ENCODE measurements at places on chromosomes 16 and 17.
A peak's percentile ranks its signal among the peaks of the same experiment; 100 is the strongest.

DNA sequence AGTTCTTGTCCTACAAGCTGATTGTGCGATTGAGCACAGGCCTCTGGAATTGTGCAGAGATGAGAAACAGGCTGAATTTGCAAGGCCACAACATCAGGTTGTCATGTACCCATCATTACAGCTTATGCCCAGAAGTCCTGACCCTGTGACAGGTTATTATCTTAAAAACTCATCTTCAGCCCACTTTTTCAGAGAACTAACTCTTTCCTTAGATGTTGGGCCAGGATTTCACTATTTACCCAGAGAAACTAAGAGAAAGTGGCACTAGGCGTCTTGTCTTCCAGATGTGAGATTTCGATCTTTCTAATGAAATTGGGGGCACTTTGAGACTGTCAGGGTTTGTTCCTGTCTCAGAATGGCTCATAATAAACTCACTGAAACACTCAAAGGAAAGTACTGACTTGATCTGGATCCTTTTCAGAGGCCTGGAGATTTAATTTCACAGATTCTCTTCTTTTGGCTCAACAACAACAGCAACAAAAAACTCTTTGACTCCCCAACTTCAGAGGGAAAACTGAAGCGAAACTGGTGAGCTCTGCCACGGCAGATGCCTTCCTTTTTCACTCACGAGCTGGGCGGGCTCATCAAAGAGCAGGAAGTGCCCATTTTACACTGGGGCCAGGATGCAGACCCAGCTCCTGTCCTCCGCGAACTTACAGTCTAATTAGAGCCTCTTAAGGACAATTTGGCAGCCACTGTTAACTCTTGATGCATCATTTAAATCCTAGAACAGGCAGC is 17.7 kb upstream of the SLC12A3 start:
- DNase-seq: peak; percentile 22

- no peak for DNase-seq
Measured at GRCh38 chr17:9346296-9346926, 229.2 kb downstream of the STX8 start.

- no peak for DNase-seq
Measured at GRCh38 chr17:73369111-73369521, 57.3 kb upstream of the CDC42EP4 start.

DNA sequence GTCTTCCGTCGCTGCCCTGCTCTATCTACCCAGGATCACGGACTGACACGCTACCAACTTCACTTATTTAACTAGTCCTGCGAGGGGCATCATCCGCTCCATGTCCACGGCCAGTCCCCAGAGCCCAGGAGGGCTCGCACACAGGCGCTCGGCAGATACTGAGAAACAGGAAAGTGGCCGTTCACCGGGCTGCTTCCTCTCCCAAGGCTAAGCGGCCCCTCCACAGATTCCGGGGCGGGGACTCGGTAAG is 388 bp downstream of the OXLD1 start:
- DNase-seq: peak; percentile 30

DNA sequence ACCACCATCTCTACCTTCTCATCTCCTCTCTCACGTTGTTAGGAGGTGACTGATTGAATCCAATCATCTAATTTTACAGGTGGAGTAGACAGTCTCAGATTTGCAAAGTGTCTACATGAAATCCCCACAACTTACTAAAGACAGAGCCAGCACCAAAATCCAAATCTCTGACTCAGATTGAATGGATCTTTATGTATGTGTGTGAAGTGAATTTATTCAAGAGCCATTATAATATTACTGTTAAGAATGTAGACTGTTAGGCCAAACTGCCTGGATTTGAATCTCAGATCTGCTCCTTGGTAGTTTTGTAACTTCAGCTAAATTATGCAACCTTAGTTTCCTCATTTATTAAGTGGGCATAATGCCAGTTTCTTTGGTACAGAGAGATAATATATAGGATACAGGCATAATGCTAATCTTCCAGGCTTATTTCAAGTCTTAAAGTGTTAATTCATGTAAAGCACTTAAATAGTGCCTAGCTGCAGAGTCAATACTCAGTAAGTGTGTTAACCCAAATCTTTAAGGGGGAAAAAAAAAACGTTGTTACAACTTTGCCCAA is 12.7 kb downstream of the CNEP1R1 start:
- DNase-seq: no peak

DNA sequence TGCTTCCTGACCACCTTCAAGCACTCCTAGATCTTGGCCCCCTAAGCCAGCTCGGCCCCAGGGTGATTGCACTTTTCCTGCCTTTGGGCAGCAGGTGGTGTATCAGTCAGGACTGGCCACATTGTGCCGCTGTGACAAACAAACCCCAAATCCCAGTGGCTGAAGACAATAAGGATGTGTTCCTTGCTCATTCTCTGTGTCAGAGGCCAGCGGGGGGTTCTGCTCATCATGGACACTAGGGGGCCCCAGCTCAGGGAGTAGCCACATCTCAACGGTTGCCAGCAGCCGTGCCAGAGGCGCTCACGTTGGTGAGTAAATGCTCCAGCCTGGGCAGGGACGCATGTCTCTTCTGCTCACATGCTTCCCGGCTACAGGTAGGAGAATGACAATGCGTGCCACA is 60.4 kb downstream of the ZDHHC7 start:
- peak; percentile 38 for DNase-seq

GRCh38 chr17:45277216-45277849 is 15.4 kb upstream of the SPATA32 start:
- DNase-seq: peak; percentile 91

DNA sequence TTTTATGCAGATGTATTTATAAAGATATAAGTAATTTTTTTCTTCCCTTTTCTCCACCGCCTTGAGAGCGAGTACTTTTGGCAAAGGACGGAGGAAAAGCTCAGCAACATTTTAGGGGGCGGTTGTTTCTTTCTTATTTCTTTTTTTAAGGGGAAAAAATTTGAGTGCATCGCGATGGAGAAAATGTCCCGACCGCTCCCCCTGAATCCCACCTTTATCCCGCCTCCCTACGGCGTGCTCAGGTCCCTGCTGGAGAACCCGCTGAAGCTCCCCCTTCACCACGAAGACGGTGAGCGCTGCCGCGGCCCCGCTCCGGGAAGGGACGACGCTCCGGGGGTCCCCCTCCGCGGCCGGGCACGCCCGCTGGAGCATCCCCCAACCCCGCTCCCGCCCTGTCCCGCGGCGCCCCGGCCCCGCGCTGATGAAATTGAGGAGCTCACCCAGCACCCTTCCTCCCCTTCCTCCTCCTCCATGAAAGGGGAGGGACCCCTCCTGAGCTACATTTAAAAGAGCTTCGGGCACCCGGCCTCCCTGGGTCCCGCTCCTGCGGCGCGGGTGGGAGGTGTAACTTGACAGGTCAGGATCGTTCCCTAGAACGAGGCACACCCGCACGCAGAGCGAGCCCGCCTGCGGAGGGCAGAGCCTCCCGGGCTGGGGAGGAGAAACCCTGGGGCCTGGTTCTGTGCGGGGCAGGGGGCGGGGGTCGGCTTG is 706 bp downstream of the HLF start:
- DNase-seq: peak; percentile 12

- no peak for DNase-seq
Measured at GRCh38 chr17:72053036-72053435, 67.8 kb upstream of the SOX9 start.

GRCh38 chr17:44105483-44105882 is 18.0 kb downstream of the HDAC5 start:
- no peak for DNase-seq

DNA sequence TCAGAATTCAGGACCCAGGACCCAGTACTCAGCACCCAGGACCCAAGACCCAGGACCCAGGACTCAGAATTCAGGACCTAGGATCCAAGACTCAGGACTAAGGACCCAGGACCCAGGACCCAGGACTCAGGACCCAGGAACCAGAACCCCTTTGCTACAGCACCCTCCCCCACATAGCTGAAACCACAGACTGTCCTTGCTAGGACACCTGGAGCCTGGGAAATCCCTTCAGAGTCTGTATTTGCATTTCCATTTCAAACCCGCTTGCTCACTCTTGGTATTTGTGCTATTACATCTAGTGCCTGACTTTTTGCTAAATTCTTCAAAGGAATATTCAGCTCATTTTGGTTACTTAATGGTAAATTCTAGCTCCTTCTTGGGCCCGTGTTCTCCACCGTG is 275.8 kb upstream of the MAF start:
- DNase-seq: no peak

- peak; percentile 82 for DNase-seq
Measured at GRCh38 chr17:39769974-39770587, 32.3 kb downstream of the GRB7 start.

- DNase-seq: no peak
Measured at GRCh38 chr17:14113137-14113536, 43.8 kb downstream of the COX10 start.

DNA sequence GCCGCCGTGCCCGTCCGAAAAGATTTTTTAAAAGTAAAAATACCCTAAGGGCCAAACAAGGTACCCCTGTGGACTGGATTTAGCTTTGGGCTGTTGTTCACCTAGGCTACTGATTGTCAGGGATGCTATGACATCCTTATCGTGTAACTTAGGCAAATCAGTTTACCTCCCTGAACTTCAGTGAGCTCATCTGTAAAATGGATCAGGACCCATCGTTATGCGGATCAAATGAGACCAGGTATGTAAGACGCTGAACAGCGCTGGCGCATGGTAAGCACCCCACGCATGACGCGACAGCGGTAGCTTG is 658 bp upstream of the ZNF771 start:
- no peak for DNase-seq

DNA sequence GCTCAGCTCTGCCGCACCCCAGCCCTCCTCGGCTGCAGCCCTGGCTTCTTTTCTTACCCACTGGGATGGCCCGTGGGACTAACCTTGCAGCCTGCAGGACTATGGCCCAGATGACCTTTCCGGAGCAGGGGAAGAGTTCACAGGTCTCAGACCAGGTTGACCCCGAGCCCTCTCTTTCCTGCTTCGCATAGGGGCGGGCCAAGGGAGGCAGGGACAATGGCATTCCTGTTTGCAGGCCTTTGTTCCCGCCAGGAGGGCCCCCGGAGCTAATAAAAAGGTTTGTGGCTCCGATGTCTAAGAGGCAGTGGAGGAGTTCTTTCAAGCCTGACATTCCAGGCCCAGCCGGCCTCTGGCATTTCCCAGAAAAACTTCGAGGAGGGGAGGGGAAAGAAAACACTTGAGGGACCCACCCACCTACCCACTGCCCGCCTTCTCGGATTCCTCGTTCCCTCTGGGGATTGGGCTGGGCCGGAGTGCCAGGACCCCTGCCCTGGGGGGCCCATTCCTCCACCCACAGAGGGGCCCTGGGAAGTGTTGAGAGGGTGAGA is 5.8 kb upstream of the SOCS3 start:
- no peak for DNase-seq

DNA sequence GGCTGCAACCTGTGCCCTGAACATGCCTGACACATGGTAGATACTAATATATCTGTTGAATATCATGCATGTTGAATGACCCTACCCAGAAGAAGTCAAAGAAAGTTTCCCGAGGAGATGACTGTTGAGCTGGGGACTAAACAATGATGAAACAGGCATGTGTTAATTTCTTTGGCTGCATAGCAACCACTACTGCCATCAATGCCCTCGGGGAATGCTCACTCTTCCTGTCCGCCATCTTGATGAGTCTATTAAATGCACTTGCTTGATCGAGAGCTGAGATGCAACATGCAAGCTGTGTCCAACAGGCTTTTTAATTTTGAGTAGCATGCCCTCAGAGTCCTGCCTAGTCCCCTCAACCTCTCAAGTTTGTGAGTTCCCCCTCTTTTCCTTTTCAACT is 31.3 kb downstream of the GRIN2A start:
- no peak for DNase-seq

GRCh38 chr16:4488499-4488967 is 12.3 kb downstream of the HMOX2 start:
- DNase-seq: peak; percentile 66

- DNase-seq: no peak
Measured at GRCh38 chr17:77898521-77899434, 59.7 kb upstream of the TNRC6C start.

GRCh38 chr17:40404003-40404402 is 13.7 kb downstream of the TOP2A start:
- no peak for DNase-seq

- DNase-seq: no peak
Measured at GRCh38 chr16:82895843-82896242, 269.1 kb downstream of the CDH13 start.

- no peak for DNase-seq
Measured at GRCh38 chr16:24853169-24853824, 7.5 kb downstream of the SLC5A11 start.

GRCh38 chr17:77286641-77287431 is 146.1 kb downstream of the SEC14L1 start:
- no peak for DNase-seq

DNA sequence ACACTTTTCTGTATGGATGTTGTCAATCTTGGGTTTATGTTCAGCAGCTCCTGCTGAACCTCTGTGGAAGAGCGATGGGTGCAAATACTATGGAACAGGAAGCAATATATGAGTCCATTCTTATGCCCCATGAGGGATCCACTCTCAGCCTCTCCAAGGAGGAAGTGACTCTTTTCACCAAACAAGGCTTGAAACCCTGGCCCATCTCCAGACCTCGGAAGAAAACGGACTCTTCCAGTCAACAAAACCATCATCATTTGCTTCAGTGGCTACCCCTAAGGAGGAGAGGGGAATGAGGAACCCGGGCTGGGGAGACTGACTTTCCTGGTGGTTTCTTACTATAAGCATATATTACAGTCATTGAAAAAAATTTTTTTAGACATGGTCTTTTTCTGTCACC is 206.2 kb downstream of the AXIN2 start:
- DNase-seq: no peak

GRCh38 chr17:28039251-28039650 is 3.2 kb upstream of the NLK start:
- DNase-seq: no peak

GRCh38 chr16:54655121-54655590 is 275.5 kb upstream of the IRX5 start:
- DNase-seq: no peak

DNA sequence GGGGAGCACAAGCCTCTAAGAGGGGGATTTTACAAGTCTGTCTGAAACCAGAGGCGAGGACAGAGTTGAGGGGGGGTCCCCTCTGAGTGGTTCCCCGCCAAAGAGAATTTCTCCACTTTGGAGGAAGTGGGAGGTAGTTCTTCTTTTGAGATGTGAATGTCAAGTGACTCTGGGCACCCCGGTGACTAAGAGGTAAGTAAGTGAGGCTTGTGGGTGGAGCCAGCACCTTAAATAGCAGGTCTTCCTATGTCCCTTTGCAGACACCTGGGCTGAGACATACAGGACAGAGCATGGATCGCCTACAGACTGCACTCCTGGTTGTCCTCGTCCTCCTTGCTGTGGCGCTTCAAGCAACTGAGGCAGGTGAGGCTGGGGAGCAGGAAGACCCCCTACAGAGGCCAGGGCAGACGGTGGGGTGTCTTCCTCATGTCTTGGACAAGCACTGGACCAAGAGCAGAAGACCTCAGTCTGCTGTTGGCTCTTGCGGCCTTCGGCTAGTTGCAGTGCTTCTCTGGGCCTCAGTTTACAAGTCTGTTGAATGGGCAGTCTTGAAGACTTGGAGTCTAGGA is at the start of gene CCL22:
TSS of gene CCL22 (plus strand) at position 257 of the 569 bp plus-strand sequence. CDS start at position 291, 34 bp downstream.
- no peak for DNase-seq

GRCh38 chr17:28738680-28739384 is 5.0 kb upstream of the TRAF4 start:
- DNase-seq: peak; percentile 71

Measured in CD4-positive, alpha-beta T cell treated with Interleukin-10 for 1 hour (primary cell).